ENCODE measurements at places on chromosomes 7 and 10. TPM values are rescaled to one million over a fixed set of nuclear protein-coding genes. Genes with fewer than 3 reads are reported as not detected.

DNA sequence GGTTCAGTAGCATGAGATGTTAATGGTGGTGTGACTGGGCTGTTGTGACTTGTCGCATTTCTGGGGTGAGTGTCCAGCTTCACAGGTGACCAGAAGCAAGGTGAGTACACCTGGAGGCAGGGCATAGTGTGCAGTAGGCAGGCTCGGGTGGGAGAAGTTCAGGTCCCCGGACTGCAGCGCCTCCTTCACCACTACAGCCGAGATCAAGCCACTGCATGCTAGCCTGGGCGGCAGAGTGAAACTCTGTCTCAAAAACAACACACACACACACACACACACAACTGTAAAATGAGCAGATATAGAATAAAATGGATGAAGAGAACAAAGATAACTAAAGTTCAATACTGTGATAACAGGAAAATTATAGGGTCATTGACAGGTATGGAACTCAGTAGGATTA is 11.1 kb upstream of the PARD3 start:
- H3K4me1 ChIP-seq: no peaks in the 10 kb centered on the region
- no peak for DNase-seq
- no peak overlapping the region for H3K27ac ChIP-seq
- no peaks in the 10 kb centered on the region for H3K27me3 ChIP-seq
- H3K36me3 ChIP-seq: no peaks in the 10 kb centered on the region

- H3K4me1 ChIP-seq: no peaks in the 10 kb centered on the region
- no peak overlapping the region for H3K4me3 ChIP-seq
- H3K36me3 ChIP-seq: no peaks in the 10 kb centered on the region
- H3K27ac ChIP-seq: no peak overlapping the region
- no peaks in the 10 kb centered on the region for H3K27me3 ChIP-seq
These were observed 965.6 kb downstream of the XPNPEP1 start for GRCh38 chr10:108957681-108958080.

The POLR2J3 gene
- 147 TPM for total RNA-seq

The SORCS1 gene
- total RNA-seq: not detected

The CLDN4 gene
- total RNA-seq: 222 TPM

All from upper lobe of left lung (tissue), 6 donors.